A549 treated with RU486 at 1 μM for 4 hours (cell line): ENCODE measurements at places on chromosomes 2 and 18. TPM values are rescaled to one million over a fixed set of nuclear protein-coding genes. Genes with fewer than 3 reads are reported as not detected.

Gene LHCGR
- total RNA-seq: not detected in 5 replicates

Gene TBR1
- 0.09 to 0.14 TPM in 2 of 5 replicates, not detected in the others for total RNA-seq

Gene PFN4
- total RNA-seq: 0.67 to 1.5 TPM (median 1.4 TPM) in 5 replicates

Gene UGT1A4
- total RNA-seq: 0.05 to 0.10 TPM in 2 of 5 replicates, not detected in the others
